ENCODE measurements at places on chromosomes 5 and 9.

- DNase-seq, result no peak
Measured at GRCh38 chr5:179516221-179516620, 34.1 kb upstream of the RUFY1 start.

DNA sequence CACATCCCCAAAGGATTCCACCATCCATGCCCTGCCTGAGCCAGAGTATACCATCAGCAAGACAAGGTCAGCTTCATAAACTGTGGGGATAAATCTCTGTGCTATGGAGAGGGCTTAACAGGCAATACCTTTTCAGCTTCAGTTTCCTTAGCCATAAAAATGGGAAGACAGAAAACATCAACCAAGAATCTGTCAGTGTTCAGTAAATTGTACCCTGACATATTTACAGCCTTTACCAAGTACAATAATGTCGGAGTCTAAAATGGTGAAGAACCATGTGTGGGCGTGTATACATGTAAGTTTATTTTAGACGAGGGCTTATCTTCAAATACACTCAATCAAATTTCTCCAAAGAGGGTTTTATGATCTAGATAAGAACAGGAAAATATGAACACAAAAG lies 94.7 kb downstream of the ELAVL2 start:
- no peak for DNase-seq

DNA sequence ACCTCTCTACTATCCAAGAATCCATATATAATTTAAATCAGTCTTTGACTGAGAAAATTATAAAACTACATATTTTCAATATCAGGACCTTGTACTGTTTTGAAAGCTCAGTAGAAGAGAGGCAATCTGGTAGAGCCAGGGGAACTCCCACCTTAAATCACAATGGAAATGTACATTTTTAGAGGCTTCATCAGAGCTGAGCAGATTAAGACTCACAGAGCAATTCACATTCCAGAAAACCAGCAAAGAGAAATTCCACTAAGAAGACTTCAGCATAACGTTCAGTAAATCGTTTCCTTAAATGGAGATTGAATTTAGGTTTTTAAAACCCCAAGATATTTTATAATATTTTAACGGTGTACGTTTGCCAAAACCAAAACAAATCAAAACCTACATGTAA lies 227.8 kb upstream of the TRPM3 start:
- DNase-seq, result no peak

DNA sequence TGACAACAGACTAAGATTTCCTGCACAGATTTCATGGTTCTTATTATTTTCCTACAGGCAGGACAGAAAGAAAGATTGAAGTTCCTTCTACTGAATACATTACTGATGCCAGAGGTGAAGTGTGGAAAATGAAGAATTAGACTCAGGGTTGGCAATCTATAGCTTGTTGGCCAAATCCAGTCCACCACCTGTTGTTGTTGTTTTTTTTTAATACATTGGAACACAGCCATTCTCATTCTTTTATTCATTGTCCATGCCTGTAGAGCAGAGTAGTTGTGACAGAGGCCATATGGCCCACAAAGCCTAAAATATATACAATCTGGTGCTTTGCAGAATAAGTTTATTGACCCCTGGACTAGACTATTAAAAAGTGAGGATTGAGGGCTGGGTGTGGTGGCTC lies 5.8 kb upstream of the PLPPR1 start:
- no peak for DNase-seq

GRCh38 chr5:149108651-149109280 lies 32.5 kb upstream of the ABLIM3 start:
- no peak for DNase-seq

DNA sequence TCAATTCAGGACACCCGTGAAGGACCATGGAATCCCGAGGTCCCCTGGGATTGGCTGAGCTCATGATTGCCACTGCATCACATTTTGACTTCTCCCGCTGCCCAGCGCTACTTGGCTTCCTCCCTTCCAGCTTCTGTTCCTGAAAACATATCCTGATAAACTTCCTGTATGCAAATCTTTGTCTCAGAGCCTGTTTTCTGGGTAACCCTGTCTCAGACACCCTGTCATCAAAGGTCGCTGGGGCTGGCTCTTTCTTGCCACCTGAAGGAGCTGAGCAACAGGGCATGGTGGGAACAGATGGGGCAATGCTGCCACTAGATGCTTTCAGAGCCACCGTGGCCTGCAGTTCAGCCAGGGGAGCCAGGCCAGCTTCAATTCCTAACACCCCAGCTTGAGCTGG lies 154.3 kb upstream of the TBC1D2 start:
- DNase-seq, result no peak

All from posterior cingulate gyrus (tissue), 11 donors.